NCI-H2107 (cell line): ENCODE measurements at places on chromosomes 5 and 9.

DNA sequence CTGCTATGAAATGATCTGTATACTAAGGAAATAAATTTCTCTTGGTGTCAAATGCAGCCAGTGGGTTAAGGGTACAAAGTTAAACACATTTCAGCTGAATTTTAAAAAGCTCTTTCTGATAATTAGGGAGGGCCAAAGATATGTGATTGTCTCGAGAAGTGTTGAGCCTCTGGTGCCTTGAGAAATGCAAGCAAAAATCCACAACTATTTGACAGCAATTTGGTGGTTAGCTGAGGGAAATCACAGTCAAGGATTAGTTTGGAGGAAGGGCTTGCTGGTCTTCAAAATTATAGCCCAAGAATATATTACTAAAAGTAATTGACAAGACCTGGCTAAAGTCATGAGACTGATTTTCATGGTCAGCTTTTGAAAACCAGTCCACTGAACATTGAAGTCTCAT lies 255.7 kb upstream of the PPP1R2B start:
- no peak for DNase-seq

DNA sequence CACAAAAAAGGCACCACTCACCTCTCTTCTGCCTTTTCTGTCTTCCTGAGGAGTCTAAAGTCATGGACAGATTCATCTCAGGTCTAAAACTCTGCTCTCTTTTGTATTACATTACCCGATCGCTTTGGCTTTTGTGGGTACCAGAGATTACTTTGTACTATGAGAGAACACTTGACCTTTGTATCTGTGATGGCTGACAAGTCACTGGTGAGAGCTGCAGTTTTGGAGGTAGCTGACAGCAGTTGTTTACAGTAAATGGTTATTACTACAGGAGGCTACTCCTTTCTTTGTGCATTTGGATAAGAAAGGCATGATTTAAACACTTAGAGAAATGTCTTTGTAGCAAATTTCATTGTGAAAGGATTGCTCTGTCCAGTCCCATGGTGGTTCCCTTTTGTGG lies 307.3 kb downstream of the FBXL17 start:
- DNase-seq, result no peak

GRCh38 chr5:165187815-165188214 lies 1682.4 kb downstream of the MAT2B start:
- no peak for DNase-seq

GRCh38 chr5:52564587-52564986 lies 223.1 kb upstream of the ITGA1 start:
- no peak for DNase-seq

GRCh38 chr5:144191998-144192397 lies 21.3 kb downstream of the KCTD16 start:
- no peak for DNase-seq

GRCh38 chr5:32473072-32473471 lies 28.5 kb upstream of the ZFR start:
- DNase-seq, result no peak

DNA sequence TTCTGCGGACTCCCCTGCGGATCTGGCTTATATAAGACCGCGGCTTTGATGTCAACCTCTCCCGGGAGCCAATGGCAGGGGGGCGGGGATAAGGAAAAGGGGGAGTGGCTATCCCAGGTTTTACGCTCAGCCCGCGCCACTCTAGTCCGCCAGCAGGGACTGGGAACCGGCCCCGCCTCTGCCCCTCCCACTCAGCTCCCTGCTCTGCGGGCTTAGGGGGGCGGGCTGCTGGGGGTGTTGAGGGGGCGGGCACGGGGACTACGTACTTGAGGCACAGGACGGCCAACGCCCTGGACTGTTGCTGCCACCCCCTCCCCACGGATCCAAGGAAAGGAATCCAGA lies at the start of gene HAND1:
Gene HAND1, minus strand, starts transcription at position 4 of the 342 bp plus-strand sequence. CDS start 219 bp downstream, outside the sequence.
- no peak for DNase-seq

GRCh38 chr9:129258823-129259301 lies 80.8 kb upstream of the IER5L start:
- DNase-seq, result no peak

- no peak for DNase-seq
These were observed 4.4 kb upstream of the DAB2IP start for GRCh38 chr9:121646992-121647391.

GRCh38 chr9:3136686-3137346 lies 292.9 kb upstream of the PUM3 start:
- no peak for DNase-seq

DNA sequence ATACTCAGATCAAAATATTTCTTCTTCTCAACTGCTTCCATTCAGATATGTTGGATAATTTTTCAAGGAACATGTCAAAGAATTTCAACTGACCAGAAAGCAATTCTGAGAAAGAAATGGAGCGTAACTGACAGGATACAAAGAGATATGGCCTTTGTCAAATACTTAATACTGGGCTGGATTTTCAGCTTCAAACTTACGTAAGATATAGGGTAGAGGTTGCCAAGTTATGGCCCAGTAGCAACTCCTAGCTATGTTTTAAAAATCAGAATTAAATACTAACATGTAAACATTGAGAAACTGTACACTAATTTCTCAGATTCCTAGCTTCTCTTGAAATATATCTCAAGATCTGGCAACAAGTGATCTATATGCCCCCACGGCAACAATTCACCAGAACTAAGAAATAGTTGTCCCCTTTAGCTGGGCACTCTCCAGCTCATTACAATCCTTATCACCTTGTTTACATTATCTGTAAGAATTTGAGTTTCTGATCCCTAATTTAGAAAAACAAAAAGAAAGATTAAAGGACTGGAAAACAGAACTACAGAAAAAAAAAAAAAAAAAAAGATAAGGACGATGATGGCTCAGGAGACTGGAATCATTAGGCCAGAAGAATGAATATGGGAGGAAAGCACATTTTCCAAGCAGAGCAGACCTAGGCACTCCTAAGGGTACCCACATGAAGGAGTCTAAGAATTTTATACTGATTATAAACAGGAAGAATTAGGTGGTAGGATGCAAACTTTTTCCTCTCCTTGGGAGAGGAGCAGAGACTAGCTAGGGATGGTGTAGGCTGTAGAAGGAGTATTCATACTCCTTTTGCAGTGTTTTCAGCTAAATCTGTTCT lies 23.0 kb downstream of the INIP start:
- DNase-seq, result no peak

- DNase-seq, result no peak
These were observed 1782.4 kb upstream of the WWC1 start for GRCh38 chr5:166509085-166509484.

- no peak for DNase-seq
These were observed 1.3 kb upstream of the ERMP1 start for GRCh38 chr9:5834214-5834613.

DNA sequence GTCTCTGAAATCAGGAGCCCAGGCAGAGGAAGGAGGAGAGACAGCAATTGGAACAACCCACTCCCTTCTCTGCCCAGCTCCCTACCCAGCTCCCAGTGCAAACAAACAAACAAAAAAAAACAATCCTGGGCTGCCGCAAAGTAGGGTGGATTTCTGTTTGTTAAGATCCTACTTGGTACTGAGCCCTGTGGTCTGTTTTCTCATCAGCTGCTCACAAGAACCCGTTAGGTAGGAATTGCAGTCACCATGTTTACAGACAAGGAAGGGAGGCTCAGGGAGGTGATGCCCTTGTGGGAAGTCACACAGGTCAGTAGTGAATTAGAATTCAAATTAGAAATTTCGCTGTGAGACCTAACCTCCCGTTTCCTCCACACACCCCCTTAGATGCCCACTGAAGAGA lies 128.8 kb upstream of the RAD23B start:
- no peak for DNase-seq

- no peak for DNase-seq
These were observed 269.0 kb downstream of the DENND1A start for GRCh38 chr9:123660691-123661466.

DNA sequence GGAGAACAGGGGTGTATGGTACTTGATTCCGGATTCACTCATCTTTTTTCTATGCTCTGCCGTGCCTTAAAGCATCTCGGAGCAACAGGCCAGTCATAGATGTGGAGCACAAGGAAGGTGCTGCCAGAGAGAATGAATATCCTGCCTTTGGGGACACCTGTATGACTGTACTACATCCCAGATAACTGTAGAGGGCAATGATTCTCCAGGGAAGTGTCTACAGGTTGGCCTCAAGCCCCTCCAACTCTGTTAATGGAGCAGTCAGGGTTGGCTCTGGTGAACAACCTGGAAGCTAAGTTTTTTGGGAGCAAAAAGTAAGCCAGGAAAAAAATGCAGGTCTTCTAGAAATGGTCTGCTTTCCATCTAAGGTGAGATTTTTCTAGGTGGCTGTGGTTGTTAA lies 71.0 kb downstream of the NREP start:
- DNase-seq, result no peak

GRCh38 chr5:169691471-169691870 lies 54.4 kb downstream of the DOCK2 start:
- DNase-seq, result no peak

DNA sequence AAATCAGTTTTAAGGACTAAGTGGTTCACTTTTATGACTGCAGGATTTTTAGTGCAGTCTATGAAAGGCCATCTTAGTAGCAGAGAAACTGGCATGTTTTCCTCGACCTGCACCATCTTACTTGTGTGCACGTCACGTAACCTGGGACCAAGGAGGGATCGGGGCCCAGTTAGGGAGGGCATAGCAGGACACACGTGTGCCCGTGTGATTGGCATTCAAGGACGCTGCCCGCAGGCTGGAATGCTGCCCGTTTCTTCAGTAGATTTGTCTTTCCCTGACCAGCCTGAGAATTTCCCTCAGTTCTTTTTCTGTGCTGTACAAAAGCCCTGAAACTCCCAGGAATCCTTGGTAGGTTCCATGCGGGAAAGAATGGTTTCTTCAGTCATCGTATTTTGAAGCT lies 196.3 kb downstream of the TRIO start:
- no peak for DNase-seq

DNA sequence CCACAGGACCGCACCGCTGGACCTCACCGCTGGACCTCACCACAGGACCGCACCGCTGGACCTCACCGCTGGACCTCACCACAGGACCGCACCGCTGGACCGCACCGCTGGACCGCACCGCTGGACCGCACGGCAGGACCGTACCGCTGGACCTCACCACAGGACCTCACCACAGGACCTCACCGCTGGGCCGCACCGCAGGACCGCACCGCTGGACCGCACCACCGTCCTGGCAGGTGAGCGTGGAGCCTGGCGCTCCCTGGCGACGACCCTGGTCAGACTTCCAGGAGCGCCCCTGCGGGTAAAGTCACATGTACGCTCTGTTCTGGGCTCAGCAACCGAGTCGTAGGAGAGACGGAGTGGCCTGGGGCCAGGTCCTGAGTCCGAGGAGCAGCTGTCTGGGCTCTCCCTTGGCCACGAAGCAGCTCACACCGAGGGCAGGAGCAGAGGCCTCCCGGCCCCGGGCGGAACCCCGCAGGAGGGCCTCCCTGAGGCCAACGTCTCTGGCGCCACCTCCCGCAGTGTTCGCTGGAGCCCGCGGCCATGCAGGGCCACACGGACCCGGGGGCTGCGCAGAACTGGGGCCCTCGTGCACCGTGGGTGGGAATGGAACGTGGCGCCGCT lies 30.5 kb downstream of the MRPL36 start:
- DNase-seq, result no peak

GRCh38 chr9:15999422-16000339 lies 446.8 kb downstream of the CCDC171 start:
- DNase-seq, result no peak

- DNase-seq, result no peak
These were observed 227.6 kb upstream of the DMRT1 start for GRCh38 chr9:613771-614347.

GRCh38 chr9:126638571-126639132 lies 24.9 kb downstream of the LMX1B start:
- no peak for DNase-seq

GRCh38 chr9:72025906-72026305 lies 34.5 kb downstream of the C9orf57 start:
- no peak for DNase-seq

- no peak for DNase-seq
These were observed 1920.3 kb upstream of the WWC1 start for GRCh38 chr5:166370928-166371690.
